ENCODE measurements at places on chromosomes 6 and 20.
A peak's percentile ranks its signal among the peaks of the same experiment; 100 is the strongest.

DNA sequence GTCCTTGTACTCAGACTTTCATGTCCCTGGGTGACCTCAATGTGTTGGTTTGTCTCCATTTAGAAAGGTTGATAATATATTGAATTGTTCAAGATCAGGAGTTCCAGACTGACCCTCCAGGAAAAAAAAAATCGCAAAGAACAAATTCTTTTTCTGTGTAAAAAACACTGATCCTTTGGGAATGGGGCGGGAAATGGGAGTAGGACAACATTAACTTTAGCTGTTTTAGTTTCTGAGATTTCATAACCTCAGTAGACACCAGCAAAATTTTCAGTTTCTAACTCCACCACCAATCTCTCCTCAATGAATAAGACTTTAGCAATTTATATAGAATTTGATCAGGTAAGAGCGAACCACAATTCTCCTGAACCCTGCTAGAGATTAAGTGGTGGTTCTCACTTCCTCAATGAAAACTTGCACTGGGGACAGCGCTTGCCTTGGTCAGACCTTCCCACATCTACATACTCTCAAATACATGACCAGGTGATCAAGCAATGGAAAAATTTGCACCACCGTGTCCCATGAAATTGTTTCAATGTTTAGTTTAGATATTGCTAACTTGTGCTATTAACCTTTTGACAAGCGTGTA lies 231.2 kb upstream of the PLN start:
- DNase-seq, result no peak

- no peak for DNase-seq
Observed at GRCh38 chr6:53437557-53438202, 88.9 kb upstream of the ELOVL5 start.

DNA sequence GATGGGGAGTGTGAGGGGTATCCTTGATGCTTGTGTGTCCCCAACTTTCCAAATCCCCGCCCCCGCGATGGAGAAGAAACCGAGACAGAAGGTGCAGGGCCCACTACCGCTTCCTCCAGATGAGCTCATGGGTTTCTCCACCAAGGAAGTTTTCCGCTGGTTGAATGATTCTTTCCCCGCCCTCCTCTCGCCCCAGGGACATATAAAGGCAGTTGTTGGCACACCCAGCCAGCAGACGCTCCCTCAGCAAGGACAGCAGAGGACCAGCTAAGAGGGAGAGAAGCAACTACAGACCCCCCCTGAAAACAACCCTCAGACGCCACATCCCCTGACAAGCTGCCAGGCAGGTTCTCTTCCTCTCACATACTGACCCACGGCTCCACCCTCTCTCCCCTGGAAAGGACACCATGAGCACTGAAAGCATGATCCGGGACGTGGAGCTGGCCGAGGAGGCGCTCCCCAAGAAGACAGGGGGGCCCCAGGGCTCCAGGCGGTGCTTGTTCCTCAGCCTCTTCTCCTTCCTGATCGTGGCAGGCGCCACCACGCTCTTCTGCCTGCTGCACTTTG lies at the start of gene TNF:
Gene TNF (plus strand): TSS at position 231 of the 567 bp plus-strand sequence. CDS start 177 bp downstream, at position 408.
- DNase-seq, result no peak

DNA sequence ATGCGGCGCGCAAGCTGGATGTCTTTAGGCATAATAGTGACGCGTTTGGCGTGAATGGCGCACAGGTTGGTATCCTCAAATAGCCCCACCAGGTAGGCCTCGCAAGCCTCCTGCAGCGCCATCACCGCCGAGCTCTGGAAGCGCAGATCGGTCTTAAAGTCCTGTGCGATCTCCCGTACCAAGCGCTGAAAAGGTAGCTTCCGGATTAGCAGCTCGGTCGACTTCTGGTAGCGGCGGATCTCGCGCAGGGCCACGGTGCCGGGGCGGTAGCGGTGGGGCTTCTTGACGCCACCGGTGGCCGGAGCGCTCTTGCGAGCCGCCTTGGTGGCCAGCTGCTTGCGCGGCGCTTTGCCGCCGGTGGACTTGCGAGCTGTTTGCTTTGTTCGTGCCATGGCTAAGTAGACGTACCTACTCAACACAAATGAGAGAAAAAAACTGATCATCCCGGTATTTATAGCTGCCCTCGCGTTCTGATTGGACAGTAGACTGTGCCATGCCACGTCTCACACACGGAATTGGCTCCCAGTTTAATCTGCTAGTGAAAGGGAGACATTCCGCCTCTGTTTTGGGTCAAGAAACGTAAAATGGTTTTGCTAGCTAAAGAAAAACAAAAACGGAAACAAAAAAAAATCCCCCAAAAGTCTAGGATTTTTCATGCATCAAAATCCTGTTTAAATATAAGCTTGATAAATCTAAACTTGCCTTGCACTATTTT lies 40.1 kb downstream of the OR2B2 start:
- DNase-seq, result peak; percentile 71

GRCh38 chr6:159102373-159103160 lies 57.8 kb upstream of the TAGAP start:
- no peak for DNase-seq

DNA sequence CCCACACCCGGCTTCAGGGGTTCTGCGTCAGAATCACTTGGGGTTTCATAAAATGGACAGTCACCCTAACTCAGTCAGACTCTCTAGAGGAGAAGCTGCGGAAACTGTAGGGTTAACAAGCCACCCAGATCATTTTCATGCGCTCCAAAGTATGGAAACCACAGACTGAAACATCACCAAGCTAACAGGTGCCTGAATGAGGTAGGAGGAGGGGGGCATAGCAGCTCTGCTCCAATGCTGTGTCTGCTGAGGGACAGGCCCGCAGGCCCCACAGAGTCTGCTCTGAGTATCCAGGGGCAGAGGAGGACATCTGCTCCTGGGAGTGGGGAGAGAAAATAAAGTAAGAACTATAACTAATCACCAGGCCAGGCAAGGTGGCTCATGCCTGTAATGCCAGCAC lies 97.1 kb upstream of the AKAP12 start:
- DNase-seq, result no peak

DNA sequence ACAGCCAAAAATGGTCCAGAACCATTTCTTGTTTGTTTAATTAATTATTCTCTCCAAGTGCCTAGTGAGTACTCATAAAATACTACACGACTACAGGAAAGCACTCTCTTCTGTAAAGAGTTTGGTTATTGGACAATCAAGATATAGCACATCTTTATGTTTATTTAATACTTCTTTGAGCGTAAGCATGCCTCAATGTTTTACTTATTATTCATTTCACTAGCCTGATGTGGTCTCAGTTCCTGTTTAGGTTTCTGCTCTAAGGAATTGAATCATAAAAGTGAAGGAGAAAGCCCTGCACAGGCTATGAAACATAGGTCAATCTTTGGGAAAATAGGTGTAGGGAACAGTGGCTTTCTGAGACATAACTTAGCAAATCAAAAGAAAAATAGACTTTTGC lies 45.9 kb upstream of the AIG1 start:
- DNase-seq, result no peak

DNA sequence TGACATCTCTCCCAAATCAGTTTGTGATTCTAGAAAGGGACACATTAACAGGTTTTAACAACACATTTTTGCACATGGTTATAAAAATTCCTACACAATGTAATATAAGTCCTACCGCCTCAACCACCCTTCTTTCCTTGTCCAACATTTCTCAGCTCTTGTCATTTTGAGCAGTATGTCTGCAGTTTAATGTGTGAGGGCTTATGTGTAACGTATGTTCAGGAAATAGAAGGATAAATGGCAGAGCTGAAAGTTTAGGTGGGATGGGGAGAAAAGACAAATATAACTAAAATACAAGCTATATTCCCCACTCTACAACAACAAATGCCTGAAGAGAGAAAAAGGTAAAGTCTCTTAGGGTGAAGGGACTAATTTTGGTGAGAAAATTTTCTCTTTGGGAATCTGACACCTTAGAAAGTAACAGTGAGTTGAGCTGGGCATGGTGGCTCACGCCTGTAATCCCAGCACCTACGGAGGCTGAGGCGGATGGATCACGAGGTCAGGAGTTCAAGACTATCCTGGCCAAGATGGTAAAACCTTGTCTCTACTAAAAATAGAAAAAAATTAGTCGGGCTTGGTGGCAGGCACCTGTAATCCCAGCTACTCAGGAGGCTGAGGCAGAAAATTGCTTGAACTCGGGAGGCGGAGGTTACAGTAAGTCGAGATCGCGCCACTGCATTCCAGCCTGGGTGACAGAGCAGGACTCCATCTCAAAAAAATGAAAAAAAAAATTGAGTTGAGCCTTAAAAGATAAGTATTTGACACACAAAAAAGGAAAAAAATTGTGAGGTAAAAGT lies 5.1 kb downstream of the PNRC1 start:
- no peak for DNase-seq

GRCh38 chr20:20010639-20011500 lies 6.3 kb upstream of the NAA20 start:
- DNase-seq, result no peak

DNA sequence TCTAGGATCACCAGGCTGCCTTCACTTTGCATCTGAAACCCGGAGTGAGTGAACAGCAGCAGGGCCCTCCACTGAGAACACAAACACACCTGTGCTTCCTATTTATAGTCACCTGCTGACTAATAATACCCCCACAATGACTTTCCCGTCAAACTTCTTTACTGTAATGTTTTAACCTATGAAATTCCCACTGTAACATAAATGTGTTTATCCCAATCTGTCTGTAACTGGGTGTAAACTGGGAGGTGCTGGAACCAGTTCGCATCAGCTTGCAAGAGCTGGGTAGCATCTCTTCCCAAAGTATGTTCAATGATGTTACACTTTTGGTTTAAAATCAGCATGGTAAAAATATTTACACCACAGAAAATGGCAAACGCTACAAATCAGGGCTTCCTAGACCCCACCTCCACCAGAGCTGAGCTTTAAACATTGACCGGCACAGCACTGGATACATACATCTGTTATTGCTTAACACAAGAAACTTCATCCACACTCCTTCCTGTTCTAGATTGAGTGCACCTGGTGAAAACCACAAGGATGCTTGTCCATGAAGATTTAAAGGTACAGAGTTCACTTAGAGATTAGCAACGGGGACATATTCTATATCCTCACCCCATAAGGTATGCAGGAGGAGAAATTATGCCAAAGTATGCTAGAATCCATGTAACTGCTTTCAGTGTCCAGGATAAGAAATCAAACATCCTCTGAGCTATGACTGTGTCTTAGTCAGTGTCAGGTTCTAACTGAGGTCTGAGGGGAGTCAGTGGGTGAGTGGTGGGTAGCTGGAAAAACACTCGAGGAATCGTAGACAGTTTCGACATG lies 79.0 kb downstream of the ALDH8A1 start:
- no peak for DNase-seq

- no peak for DNase-seq
Observed at GRCh38 chr6:73058736-73059135, 166.6 kb downstream of the KHDC1L start.

GRCh38 chr20:6140947-6141346 lies 18.1 kb upstream of the FERMT1 start:
- DNase-seq, result no peak

DNA sequence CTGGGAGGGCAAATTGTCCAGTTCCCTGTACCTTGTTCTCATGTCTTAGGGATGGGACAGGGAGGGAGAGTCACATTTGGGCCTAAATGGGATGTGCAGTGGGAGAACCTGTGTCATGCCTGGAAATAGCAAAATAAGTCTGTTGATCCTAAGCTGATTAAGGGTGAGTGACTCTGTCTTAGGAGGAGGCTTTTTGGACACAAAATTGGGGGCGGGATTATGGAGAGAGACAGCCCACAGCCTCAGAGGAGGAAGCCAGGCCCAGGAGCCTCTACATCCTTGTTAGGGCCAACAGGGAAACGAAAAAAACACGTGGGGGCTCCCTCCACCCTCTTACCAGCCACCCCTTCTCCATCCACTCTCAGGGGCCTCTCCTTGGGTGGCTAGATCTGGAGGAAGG lies 2.2 kb downstream of the KCNB1 start:
- DNase-seq, result no peak

DNA sequence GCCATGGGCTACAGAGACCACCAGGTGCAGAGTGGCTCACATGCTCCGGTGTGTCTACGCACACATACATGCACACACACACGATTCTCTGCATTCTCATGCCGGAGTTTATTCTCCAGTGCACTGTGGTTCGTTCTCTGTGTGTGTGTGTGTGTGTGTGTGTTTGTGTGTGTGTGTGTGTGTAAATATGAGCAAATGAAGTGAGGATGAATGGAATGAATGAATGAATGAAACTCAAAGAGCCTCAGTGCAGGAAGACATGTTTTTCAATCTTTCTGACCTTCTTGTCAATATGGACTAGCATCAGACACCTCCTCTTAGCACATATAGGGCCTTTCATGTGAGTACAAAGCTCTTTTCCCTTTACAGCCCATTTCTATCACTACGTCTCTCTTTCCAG lies 1.6 kb downstream of the TMEM74B start:
- DNase-seq, result no peak

GRCh38 chr6:150191809-150192208 lies 49.0 kb downstream of the PPP1R14C start:
- no peak for DNase-seq

DNA sequence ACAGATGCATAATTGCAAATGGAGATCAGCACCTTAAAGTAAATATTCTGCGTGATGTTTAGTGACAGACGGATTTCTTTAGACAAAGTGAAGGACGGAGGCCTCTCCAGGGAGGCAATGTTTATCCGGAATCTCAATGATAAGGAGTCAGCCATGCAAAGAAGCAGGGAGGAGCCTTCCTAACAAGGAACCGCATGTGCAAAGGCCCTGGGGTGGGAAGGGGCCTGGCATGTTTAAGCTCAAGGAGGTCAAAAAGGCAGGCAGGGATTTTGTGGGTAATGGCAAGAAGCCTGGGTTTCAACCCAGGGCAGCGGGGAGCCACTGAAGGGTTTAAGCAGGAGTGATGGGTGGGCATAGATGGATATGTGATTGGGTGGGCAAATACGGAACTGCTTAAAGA lies 678 bp downstream of the BPIFB3 start:
- DNase-seq, result no peak

DNA sequence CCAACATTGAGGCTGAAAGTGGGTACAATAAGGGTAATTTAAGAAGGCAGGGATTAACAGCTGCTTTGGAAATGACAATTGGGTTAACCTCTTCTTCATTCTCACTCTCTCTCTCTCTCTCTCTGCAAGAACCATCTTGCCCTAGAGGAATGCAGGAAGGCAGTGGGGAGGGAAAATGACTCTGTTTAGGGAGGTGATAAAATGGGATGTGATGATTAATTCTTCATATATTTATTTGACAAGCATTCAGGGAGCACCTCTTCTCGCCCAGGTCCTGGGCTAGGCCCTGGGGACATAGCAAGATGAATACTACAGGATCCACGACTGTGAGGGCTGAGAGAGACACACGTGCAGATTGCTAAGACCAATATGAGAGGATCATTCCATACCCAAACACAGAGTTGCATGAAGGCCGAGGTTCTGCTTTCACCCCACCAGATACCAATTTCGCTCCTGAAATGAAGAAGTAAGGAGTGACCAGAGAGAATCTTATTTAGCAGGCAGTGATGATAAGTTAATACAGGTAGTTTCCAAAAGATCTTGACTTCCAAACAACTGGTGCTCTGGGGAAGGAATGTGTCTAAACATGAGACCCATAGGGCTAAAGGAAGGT lies 13.3 kb upstream of the PTPN1 start:
- DNase-seq, result no peak

DNA sequence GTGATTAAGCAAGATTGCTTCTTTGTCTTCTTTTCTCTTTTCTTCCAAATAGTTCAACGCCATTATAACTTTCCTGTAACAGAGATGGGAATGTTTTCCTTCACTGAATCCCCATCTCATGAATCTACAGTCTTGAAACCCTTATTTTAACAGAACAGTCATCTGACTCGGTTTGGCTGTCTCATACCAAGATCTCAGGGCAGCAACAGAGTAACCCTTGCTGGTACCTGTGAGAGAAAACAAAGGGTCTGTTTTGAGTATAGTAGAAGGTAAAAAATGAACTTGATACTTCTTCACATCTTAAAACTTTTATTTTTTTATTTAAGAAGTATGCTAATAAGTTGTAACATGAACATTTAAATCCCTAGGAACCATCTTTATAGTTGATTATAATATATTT lies 19.6 kb upstream of the DSE start:
- no peak for DNase-seq

Data from stimulated activated CD8-positive, alpha-beta memory T cell treated with anti-CD3 and anti-CD28 coated beads, Interleukin-2, amount 100 ng/mL, for 1 hour (primary cell).